ENCODE measurements at places on chromosomes 6 and 20.

GRCh38 chr6:74091136-74091793 is 395.3 kb downstream of the CD109 start:
- no peak for DNase-seq

GRCh38 chr6:106611030-106611429 is 18.3 kb downstream of the RTN4IP1 start:
- DNase-seq = no peak

- no peak for DNase-seq
Measured at GRCh38 chr20:44810061-44810390, 320 bp downstream of the RIMS4 start.

GRCh38 chr6:38142178-38142902 is 322.8 kb downstream of the ZFAND3 start:
- DNase-seq = no peak

DNA sequence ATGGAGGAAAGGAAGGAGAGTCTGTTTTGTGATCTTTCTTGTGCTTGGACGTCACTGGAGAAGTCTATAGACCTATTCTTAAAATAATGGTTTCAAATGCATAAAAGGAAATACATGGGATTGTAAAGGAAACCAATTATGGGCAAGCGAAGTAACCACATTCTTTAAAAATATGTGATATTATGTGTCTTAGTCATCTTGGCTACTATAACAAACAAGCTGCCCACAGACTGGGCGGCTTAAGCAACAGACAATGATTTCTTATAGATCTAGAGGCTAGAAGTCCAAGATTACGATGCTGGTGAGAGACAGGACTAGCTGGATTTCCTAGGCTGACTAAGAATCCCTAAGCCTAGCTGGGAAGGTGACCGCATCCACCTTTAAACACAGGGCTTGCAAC is 49.4 kb upstream of the CD83 start:
- DNase-seq = no peak

- DNase-seq = no peak
Measured at GRCh38 chr6:1347161-1347560, 35.3 kb downstream of the FOXQ1 start.

DNA sequence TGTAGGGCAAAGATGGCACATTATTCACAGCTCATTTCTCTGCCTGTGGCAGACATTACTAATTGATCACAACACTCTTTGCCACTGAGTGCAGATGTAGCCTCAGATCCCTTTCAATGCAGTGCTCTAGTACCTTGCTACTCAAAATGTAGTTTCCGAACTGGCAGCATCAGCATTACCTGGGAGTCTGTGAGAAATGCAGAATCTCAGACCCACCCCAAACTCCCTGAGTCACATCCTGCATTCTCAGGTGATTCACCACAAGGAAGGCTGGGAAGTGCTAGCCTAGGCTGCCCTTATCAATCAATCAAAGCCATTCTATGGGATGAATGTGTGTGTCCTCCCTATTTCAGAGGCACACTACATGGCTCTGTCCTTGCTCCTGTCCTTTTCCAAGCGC is 58.5 kb downstream of the PCNA start:
- no peak for DNase-seq

GRCh38 chr6:71855406-71855805 is 30.9 kb upstream of the RIMS1 start:
- DNase-seq = no peak

DNA sequence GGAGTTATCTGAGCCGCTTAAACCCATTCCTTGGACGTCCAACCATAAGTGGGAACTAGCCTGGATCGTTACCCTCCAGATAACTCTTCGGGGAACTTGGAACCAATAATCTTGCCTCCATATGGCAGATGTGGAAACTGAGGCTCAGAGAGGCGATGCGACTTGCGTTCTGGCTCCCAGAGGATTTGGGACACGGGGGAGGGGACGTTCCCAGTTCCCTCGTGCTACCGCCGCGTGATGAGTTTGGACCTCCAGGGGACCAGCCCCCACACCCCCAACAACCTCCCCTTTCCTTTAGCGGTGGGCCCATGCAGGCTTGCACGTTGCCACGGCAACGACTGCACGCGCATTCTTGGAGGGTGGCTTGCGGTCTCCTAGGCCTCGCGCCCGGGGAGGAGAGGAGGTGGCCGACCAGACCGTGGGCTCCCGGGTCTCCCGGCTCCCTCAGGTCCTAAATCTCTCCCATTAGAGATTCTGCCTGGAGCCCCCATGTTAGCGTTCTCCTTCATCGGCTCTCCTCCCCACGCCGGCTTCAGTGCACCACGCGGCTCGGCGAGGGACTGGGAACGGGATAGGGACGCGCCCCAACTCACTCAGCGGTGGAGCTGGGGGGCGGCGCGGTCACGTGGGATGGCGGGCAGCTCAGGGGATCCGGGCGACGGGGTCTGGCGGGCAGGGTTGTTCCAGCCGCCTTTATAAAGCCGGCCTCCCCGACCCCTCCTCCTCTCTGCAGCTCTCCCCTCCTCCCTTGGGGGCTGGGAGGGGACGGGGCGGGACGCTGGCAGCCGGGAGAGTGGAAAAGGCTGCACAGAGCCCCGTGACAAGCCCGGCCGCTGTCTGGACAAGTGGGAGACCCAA is at the start of gene PLTP:
TSS of gene PLTP (minus strand) at position 670 of the 858 bp plus-strand sequence. CDS start 703 bp downstream, outside the sequence.
- DNase-seq = no peak

DNA sequence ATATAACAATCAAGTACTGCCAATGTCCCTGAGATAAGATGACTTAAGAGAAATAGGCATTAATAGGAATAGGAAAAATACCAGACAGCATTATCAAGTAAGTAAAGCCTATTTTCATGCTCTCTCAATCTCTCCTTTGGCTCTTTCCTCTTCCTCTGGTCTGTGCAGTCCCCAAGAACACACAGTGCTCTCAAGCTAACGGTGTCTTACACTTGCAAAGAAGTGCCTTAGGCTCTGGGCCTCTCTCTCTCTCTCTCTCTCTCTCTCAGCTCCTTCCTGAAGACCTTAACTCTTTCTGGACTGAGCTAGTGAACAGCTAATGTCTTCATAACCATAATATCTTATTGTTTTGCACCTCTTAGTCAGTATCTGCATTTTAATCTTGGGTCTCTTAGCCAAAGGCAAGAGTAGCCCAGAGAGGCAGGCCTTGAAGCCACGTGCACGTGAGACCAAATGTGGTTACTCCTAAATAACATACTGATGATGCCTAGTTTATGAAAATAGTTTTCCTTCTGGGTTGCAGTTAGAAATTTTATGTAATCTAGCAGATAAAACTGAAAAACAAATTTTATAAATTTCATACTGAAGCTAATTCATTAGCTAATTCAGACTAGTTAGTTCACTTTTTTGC is 70.8 kb downstream of the TPD52L1 start:
- no peak for DNase-seq

DNA sequence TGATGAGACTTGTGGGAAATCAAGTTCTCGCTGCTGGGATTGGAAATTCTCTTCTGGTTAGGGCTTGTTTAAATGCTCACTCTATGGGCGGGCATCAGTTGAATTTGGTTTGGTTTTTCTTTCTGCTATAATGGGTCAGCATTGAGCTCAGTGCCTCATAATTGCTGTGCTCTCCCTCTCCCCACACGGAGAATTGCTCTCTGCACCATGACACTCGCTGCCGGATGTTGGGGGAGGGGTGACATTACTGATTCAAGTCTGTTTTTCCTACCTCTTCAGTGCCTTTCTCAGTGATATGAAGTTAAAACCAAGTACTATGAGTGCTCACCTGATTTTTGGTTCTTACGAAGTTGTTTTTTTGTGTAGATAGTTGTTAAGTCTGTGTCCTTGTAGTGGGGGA is 599.6 kb downstream of the EPM2A start:
- DNase-seq = no peak

- DNase-seq = no peak
Measured at GRCh38 chr6:42381850-42382249, 69.9 kb downstream of the TRERF1 start.

- DNase-seq = no peak
Measured at GRCh38 chr6:62612471-62612870, 326.4 kb upstream of the KHDRBS2 start.

DNA sequence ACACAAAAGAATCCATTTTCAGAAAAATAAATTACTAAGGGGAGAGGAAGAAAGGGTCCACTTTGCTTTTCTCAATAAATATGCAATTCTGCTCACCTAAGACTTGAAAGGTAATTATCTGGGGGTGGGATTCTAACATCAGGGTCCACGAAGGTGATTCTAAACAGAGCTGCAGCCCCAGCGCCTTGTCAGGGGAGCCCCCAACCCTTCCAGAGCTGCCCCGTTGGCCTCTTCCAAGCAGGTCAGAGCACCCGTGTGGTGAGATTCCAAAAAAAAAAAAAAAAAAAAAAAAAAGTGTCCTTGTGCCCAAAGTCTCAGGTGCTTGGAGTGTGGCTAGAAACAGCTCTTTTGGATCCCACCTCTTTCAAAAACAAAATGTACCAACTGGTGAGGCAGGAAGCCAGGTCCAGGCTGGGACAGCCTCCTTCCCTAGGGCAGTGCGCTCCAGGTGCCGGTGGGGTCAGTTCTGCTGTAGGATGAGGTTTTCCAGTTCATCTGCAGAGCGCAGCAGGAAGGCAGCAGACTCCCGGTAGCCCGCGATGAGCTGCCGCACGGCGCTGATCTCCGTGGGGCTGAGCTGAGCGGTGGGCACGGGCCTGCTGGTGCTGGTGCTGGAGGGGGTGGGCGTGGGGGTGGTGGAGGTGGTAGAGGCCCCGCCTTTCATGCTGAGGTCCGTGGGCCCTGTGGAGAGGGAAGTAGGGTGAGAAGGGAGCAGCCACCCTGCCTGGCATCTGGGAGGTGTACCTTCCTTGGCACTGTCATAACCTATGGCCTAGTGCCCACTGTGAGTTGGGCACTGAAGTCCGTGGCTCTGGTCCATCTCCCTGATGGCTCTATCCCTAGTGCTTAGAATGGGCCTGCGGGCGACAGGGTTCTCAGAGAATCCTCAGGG is 89.3 kb downstream of the ASXL1 start:
- DNase-seq = no peak

GRCh38 chr20:60986506-60987156 is 265.4 kb upstream of the CDH4 start:
- DNase-seq = no peak

- DNase-seq = no peak
Measured at GRCh38 chr6:99145738-99146137, 198.0 kb upstream of the FBXL4 start.

DNA sequence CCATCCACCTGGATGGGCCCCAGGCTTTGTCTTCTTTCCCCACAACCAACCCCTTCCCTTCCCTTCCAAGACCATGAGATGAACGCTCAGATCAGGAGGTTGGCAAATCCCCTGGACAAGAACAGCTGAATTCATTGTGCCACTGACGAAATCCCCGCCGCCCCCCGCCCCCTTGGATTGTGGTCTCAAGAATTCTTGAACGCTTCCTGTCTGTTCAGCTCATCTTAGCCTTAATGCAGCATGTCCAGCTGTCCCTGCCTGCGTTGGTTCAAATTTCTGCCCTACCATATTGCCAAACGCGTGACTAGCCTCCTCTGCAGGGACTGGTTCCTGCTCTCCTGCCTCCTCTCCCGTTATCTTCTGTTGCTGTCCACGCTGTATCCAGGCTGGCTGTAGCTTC is 133.2 kb downstream of the CDH4 start:
- DNase-seq = no peak

DNA sequence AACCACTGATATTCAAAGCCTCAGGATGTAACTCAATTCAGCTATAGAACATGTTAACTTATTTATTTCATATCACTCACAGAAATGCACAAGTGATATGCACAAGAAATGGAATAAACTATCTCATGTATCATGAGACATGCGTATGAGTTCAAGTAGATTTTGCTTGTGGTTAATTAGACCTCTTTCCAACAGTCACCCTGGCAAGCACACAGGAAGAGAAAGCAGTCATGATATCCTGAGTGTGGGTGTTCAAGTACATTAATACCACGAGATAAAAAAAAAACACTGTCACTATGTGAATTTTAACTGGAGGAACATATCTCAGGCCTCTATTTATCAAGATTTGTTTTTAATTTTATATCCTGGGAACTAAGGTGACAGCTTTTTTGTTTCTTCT is 64.2 kb downstream of the LAMP5 start:
- no peak for DNase-seq

DNA sequence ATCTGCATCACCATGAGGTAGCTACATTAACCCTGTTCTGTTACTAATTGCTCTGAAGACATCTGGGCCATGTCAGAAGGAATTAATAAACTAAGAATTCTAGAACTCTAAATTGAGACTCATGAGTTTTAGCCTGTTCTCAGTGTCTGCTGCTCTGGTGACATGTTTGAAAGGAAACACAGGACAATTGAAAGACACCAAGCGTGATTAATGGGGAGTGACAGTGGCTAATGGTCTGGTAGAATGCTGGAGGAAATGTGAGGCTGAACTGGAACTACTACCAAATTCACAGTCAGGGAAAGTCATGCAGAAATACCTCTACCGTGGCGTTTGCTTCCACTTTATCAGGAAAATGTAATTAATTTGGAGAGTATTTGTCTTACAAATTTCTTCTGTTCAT is 140.0 kb downstream of the TBC1D7 start:
- no peak for DNase-seq

DNA sequence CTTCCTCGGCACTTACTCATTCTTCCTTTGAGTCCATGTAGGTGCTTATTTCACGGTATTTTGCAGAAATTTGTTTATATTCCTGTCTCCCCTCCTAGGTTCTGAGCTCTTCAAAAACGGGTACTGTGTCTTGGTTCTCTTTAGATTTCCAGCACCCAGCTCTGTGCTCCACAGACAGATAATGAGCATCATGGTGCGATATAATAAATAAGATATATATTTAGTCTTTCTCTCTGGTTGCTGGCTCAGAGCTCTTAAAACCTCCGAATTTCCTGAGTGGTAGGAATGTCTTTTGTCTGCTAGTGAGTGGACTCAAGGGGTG is 108.1 kb upstream of the GPR6 start:
- no peak for DNase-seq

DNA sequence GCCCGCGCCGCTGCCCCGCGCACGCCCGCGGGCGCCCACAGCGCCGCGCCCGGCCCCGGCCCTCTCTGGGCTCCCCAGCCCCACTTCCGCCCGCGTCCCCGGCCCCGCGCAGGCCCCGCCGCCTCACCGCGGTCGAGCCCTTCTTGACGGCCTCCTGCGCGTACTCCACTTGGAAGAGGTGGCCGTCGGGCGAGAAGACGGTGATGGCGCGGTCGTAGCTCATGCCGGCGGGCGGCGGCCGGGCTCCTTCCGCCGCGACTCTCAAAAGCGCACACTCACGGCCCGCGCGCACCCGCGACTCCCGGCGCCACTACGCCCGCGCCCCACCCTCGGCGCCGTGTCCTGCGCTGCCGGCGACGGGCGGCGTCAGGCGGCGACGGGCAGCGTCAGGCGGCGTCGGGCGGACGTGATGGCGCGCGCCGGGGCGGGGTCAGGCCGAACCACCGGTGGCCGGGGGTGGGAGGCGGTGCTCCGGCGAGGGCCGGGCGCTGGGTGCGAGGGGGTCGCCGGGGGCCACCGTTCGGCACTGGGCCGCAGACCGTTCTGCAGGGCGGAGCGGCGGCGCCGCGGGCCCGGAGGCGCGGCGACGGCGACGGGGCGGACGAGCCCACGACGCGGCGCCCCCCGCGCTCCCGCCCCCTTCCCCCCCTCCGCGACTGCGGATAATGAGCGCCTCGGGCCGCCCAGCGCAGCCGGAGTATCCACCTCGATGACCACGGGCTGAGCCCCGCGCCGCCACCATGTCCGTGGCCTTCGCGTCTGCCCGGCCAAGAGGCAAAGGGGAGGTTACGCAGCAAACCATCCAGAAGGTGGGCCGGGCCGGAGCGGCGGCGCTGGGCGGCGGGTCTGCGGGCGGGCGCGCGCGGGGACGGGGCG is at the start of the genes PSMA7 and SS18L1:
TSS of gene PSMA7 (minus strand) at position 314 of the 876 bp plus-strand sequence. CDS start at position 223, 91 bp downstream.
TSS of gene SS18L1 (plus strand) at position 689 of the 876 bp plus-strand sequence. CDS start at position 741, 52 bp downstream.
- peak; percentile 80 for DNase-seq
